Left renal cortex interstitium (tissue), 4 donors: ENCODE measurements at places on chromosomes 2 and 18.

GRCh38 chr2:182186132-182186735, 200.6 kb downstream of the PPP1R1C start:
- DNase-seq = no peak

- DNase-seq = no peak
Measured at GRCh38 chr2:182917924-182918323, 51.5 kb upstream of the FRZB start.

- no peak for DNase-seq
Measured at GRCh38 chr2:37343537-37344434, 644 bp upstream of the QPCT start.

DNA sequence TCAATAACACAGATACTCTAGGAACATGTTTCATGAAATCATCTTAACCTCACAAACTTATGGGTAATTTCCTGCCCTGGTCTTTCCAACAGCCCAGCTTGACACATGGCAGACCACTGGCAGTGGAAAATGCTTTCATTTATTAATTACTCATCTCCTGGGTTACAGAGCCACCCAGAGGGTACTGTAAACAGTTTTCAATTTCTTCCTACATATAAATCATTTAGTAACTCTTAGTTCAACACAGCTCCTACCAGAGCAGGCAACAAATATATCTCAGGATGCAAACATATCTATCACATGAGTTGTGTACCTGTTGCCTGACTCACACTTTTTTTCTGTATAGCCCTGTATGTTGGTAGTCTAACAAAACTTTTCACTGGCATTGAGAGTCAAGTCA, 99.2 kb upstream of the VRK2 start:
- DNase-seq = no peak

DNA sequence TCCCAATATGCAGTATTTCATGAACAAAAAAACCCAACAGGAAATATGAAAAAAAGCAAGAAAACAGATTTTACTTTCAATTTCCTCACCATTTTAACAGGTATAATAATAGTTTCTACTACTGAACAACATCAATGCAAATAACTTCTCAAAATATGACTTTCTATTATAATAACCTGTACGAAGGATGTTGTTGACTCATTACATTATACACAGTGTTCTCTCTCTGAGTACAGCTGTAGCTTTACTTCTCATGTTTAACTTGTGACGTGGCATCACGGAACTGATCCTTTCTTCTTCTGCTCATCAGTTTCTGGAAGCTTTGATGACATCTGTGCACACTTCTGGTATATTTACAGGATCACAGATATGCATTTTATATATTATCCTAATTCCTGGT, 40.0 kb downstream of the FAM228A start:
- DNase-seq = no peak

GRCh38 chr2:165558832-165559231, 89.3 kb downstream of the CSRNP3 start:
- DNase-seq = no peak

DNA sequence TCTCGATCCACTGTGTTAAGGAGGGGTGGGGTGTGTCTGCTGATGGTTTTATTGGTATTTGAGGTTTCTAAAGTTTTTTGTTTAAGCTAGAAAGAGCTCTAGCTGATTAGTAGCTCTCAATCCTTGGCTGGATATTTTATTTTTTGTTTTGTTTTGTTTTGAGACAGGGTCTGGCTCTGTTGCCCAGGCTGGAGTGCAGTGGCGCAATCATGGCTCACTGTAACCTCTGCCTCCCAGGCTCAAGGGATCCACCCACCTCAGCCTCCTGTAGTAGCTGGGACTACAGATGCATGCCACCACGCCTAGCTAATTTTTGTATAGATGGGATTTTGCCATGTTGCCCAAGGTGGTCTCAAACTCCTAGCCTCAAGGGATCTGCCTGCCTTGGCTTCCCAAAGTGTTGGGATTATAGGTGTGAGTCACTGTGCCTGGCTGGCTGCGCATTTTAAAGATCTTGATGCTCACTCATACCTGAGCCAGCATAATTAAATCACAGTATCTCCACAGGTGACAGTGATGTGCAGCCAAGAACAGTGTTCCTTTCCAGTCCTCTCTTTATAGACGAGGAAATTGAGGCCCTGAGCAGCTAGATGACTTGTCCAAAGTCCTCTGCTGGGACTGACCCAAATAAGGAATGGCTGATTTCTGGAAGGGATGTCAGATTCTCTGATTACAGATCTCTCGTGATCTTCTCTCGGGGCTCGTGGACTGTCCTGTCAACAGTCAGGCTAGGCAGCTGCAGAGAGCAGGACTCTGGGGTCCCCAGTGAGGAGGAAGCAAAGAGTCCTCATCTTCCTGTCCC, 44.5 kb downstream of the SPTBN1 start:
- no peak for DNase-seq

DNA sequence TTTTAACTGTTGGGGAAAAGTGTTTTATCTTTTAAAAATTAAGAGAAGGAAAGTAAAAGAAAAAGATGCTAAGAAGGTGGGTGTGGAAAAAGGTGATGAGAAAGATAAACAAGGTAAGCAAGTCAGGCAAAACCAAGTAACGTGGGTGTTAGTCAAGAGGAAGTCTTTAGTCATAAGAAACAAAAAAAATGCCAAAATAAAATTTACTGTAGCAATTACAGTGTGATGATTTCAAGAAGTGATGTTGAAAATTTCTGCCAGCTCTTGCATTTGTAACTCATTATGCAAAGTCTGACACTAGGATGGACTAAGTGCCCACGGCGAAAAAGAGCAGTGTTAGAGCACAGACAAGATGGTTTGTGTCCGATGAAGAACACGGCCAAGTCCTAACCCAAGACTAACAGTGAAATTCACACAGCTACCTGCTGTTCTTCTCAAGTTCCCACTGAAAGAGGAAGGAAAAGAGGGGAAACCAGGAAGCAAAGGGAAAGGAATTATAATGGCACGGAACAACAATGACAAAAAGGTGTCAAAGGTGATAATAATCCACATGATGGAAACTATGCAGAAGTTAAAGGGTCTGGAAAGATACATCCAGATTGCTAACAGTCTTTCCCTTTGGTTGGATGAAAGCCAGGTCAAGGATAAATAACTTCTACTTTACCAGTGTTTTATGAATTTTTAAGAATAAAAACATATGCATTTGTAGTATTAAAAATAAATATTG, 34.1 kb downstream of the NOL10 start:
- DNase-seq = no peak

- DNase-seq = no peak
Measured at GRCh38 chr2:142557391-142557790, 320.1 kb upstream of the KYNU start.

GRCh38 chr2:226845386-226846116, 9.7 kb downstream of the RHBDD1 start:
- DNase-seq = no peak

DNA sequence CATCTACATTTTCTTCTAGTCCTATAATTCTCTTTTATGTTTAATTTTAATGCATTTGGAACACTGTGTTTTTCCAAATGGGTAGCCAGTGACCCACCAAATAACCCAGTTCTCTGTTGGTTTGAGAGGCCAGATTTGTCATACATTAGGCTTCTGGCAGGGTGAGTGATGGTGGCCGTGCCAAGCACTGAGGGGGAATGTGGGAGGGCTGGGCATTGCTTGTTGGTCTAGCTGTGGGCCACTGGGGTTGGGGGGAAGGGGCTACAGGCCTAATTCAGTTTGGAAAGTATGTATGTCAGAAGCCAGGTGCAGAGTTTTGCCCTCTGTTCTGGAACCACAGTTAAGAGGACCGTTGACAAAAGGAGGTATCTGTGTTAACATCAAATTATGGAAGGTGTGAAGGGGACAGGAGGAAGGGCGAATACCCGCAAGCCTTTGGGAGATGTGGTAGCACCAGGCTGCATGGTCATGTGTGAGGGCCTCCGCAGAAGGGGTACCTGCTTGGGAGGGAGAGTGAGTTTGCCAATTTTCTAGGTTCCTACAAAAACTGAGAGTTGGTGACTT, 38.1 kb upstream of the SCLY start:
- no peak for DNase-seq

GRCh38 chr2:144430722-144431391, 89.1 kb downstream of the ZEB2 start:
- peak; percentile 69 for DNase-seq

- DNase-seq = no peak
Measured at GRCh38 chr2:222926915-222927314, 66.1 kb downstream of the ACSL3 start.

DNA sequence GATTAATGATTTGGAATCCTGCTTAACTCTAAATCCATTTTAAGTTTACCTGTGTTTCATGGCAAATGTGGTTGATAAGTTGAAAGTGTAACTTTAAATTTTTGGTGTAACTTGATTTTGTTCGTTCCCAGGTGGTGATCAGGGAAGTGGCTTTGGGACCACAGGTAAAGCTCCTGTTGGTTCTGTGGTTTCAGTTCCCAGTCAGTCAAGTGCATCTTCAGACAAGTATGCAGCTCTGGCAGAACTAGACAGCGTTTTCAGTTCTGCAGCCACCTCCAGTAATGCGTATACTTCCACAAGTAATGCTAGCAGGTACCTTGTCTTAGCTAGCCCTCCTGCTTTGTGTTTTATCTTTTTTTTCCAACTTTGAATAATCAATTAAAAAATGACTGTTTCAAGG, 62.8 kb downstream of the AGFG1 start:
- DNase-seq = no peak

GRCh38 chr18:42915299-42915698, 200.2 kb downstream of the RIT2 start:
- DNase-seq = no peak

DNA sequence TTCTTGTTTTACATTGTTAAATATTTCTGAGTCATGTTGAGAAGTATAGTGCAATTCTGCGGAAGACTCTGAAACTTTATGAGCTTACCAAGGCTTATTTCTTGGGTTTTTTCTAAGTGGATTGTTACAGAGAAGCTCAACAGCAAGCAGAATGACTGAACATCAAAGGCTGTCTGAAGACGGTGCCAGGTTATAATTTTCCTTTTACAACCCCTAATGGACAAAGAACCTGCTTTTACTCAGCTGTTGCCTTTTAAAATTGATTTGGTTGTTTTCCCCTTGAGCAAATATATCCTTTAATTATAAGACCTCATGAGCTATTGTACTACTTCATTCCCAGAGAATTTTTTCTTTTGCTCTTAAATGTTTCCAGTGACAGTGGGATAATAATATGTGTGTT, 41.6 kb downstream of the LAMA3 start:
- DNase-seq = no peak

DNA sequence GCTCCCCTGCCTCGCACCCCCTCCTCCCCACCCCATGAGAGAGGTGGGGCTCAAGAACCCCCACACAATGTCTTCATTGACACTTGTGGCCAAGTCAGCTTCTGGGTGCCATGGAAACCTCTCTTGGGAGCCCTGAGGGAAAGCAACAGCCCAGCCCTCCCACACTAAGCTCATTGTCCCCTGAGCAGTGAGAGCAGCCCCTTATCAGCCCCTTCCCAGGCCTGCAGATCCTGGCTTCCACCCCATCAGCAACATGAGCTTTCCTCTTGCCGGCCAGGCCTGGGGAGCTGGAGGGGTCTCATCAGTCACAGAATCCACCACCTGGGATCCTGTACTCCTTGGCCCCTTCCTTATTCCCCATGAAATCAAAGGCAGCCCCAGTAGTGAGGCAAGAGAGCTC, 107.8 kb upstream of the ST3GAL5 start:
- DNase-seq = no peak

DNA sequence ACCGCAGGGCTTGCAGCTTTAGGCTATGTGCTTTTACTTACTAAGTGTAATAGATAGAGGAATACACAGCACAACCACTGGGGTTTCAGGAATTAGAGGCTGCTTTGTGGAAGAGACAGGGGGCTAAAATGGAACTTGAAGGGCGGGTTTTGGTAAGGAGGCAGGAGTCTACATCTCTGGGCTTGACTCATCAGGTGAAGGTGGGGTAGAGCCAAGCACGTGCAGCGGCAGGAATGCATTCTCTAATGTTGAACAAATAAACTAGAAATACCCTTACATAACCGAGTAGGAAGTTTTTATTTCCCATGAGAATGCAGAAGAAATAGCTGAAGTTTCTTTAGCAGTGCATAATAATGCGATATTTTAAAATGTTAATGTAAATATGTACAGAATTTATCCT, 673.8 kb upstream of the SALL3 start:
- no peak for DNase-seq

DNA sequence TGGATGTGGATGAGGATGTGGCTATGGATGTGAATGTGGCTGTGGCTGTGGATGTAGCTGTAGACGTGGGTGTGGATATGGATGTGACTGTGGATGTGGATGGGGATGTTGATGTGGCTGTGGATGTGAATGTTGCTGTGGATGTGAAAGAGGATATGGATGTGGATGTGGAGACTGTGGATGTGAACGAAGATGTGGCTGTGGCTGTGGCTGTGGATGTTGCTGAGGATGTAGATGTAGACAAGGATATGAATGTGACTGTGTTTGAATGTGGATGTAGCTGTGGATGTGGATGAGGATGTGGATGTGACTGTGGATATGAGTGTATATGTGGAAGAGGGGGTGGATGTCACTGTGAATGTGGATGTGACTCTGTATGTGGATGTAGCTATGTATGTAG, 884.6 kb upstream of the CHAC2 start:
- DNase-seq = no peak

DNA sequence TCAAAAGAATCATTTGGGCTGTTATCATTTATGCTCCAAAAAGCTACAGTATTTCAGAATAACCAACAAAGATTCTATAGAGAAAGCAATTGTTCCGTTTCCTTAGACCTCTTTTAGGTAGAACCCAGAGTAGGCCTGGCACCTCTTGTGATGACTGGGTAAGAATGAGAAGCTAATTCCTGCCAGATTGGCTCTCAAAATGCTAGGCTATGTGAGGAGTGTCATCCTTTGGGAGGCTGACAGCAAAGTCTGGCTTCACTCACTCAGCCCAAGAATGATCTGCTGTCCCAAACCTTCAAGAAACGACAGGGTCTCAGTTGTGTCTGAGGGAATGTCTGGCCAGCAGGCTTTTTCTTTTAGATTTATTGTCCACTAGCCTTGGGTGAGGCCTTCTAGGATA, 4.5 kb downstream of the CERS6 start:
- DNase-seq = no peak

- DNase-seq = no peak
Measured at GRCh38 chr2:85717308-85718008, 23.3 kb downstream of the GNLY start.

DNA sequence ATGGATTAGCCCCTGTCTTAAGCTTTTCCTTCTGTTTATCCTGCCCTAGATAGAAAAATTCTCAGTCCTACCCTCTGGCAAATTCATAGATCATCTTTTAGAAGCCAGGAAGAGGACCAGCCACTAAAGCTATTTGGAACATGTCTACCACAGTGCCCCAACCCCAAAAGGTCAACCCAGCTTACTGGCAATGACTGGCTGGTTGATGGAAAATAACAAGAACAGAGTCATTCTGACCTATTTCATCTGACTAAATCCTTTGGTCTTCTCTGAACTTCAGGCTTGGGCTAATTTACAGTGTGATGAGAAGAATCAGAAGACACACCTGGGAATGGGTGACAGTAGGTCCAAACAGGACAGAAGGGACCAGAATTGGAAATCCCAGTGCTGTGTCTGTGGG, 227.3 kb upstream of the CCDC68 start:
- no peak for DNase-seq
